ENCODE measurements at places on chromosomes 5 and 9.

DNA sequence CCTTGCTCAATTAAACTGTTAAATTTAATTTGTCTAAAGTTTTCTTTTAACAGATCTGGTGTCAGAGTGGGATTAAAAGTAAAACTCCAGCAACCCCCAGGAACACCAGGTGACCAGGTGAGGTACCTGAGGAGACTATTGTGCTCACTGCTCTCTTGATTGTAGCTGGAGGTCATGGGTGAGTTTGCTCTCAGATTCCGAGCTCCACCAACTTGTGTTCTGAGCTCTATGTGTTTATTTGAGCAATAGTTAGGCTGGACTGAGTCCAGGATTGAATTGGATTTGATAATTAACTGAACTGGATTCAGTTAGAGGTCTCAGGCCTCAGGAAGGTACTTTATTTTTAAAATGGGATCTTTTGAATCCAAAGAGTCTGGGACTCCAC is 17.9 kb upstream of the SCGB3A2 start:
- no peak for DNase-seq

DNA sequence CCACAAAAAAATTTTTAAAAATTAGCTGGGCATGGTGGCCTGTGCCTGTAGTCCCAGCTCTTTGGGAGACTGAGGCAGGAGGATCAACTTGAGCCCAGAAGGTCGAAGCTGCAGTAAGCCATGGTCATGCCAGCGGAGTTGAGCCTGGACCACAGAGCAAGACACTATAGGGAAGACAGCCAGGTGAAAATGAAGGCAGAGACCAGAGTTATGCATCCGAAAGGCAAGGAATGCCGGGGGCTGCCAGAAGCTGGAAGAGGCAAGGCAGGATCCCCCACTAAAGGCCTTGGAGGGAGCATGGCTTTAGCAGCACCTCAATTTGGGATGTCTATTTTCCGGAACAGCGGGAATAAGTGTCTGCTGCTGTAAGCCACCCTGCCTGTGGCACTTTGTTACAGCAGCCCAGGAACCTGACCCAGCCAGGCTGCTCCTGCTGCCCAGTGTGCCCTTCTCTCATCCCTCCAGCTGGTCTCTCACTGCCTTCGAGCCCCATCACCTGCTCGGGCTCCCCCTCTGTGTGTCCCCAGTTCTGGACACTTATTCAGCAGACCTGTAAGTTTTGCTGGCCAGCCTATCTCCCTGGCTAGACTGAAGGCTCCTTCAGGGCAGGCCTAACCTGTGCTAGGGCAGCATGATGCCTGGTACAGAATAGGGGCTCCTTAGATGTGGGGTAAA is 16.8 kb upstream of the JADE2 start:
- no peak for DNase-seq

- DNase-seq, result no peak
Measured at GRCh38 chr5:109769597-109770291, 80.0 kb downstream of the MAN2A1 start.

- no peak for DNase-seq
Measured at GRCh38 chr9:137833721-137834613, 43.6 kb upstream of the CACNA1B start.

DNA sequence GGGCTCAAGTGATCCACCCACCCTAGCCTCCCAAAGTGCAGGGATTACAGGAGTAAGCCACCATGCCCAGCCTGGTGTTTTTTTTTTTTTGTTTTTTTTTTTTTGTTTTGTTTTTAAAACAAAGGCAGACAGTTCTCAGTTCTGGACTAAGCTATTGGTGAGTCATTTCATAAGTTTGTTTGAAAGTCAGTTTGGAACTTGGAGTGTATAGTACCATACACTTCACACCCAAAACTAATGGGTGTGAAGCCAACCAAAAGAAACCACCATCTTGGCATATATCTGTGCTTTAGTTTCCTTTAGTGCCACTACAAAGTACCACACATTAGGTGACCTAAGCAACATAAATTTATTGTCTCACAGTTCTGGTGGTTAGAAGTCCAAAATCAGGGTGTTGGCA is 13.4 kb downstream of the MAST4 start:
- DNase-seq, result no peak

DNA sequence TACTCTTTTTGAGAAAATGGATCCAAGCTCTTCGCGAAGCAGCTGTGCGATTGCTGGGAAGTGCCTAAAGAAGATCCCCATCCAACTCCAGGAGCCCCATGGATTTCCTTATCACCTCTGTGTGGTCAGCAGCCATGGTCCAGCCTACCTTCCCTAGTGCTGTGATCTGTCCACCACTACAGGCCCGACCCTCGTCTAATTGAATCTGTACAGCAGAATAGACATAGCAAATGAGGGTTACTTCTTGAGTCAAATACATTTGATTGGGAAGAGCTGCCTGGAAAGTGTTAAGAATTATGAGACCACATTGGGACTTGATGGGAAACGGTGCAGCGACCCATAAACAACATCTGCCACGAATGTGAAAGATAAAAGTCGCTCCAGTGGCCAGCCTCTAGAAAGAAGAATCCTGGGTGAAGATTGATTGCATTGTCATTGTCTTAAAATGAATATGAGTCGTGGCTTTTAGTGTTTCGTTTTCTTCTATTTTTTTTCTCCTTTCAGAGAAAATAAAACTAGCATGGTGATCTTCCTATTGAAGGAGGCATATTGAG is 118.4 kb downstream of the PAM start:
- no peak for DNase-seq

GRCh38 chr5:32852535-32852934 is 141.4 kb downstream of the NPR3 start:
- no peak for DNase-seq

- no peak for DNase-seq
Measured at GRCh38 chr5:160209917-160210316, 19.4 kb upstream of the FABP6 start.

DNA sequence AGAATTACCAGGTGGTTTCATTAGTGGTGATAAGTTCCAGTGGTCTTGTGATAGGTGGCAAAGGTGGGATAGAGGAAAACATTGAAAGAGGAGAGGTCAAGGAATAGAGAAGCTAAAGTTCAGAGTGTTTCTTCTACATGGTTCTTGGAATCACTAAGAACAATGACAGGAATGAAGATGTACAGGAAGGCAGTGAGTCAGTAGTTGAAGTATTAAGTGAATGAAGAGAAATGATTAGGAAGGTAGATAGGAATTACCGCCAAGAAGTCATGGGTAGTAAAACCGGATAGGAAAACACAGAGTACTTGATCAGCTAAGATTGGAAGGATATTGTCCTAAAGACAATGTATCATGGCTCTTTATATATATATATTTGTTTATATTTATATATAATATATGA is 37.9 kb upstream of the RASA1 start:
- DNase-seq, result no peak

GRCh38 chr5:177603631-177604030 is 3.7 kb downstream of the B4GALT7 start:
- no peak for DNase-seq

Data from activated CD4-positive, alpha-beta T cell treated with anti-CD3 and anti-CD28 coated beads, Interleukin-2, amount 10 ng/mL, durations not matched to agents 7 days and 5 days (primary cell).